ENCODE measurements at places on chromosomes 16 and 17. TPM values are rescaled to one million over a fixed set of nuclear protein-coding genes. Genes with fewer than 3 reads are reported as not detected.

GRCh38 chr16:27585200-27585599, 35.3 kb downstream of the KATNIP start:
- no peak for DNase-seq

GRCh38 chr17:3658784-3659449, 9.5 kb downstream of the TAX1BP3 start:
- no peak for DNase-seq

GRCh38 chr17:80396157-80397033, 18.6 kb upstream of the ENDOV start:
- DNase-seq: no peak

GRCh38 chr17:13749891-13750235, 148.1 kb upstream of the HS3ST3A1 start:
- DNase-seq: no peak

DNA sequence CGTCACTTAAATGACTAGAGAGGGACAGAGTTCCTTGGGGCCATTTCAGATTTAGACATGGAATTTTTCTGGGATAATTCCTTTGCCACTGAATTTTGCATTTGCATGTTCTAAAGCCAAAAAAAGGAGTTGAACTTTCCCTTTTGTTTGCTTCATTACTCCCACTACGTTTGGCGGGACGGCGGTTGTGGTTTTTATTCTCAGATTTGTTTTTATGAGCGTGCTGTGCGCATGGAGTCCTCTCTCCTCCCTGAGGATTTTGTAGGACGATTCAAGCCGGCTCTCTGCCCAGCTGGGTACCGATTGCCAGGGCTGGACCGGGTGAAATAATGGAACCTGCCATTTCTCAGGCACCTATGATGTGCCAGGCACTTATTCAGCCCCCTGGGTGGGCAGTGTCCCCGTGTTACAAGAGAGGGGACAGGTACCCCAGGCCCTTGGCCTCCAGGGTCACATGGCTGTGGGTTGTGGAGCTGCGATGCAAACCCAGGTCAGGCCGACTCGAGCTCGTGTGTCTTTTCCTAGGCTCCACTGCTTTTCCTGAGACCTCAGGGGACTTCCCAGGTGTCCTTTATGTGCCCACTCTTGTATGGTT, 18.8 kb downstream of the CMIP start:
- DNase-seq: no peak

GRCh38 chr16:86046667-86047270, 147.8 kb downstream of the IRF8 start:
- no peak for DNase-seq

DNA sequence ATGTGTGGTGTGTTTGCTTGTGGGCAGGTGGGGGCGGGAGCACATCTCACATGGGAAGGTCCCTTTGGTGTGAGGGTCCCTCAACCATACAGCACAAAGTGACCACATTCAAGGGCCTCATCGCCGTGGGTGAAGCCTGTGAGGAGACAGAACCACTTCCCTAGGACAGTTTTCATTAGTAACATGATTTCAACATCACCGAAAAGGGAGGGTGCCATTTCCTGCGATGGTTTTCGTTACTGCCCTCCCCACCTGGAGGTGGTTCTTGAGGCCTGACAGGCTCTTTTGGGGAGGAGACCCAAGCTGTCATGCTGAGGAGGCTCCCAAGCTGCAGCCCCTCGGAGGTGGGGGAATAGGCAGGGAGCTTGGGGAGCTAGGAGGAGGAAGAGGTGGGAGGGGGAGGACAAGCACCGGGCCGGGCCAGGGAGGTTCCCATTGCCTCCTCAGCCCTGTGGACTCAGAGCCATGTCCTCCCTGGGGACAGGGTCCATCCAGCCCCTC, 9.5 kb downstream of the CD300LB start:
- no peak for DNase-seq

DNA sequence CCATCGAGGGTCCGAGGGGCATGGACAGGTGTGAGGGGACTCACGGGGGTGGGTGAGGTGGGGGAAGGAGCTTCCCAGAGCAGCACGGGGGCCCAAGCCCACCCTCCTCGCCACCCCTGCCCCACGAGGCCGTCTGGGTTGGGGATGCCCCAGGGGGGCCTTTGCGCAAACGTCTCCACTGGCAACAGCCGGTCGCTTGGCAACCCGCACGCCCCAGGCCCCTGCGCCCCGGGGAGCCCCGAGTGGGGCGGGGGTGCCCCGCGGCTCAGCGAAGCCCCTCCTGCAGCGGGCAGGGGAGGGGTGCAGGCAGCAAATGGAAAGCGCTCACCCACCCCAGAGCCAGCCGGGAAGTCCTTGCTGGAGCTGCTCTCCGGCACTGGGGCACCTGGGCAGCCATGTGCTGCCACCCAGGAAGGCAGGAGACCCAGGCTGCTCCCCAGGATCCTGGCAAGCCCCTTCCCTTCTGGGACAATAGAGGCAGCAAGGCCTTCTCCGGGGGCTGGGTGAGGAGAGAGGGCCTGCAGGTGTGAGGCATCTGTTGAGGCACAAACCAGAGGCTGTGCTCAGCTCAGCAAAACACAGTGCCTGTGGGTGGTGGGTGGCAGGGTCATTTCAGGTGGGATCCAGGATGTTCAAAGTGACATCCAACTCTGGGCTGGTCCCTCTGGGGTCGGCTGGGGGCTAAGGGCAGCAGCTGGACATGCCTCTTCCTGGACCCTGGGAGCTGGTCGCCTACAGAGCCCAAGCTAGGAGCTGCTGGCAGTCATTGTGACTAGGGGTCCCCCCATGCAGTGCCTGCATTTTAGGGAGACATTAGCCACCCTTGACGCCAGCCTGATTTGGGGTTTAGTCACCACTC, 80.9 kb upstream of the CBX4 start:
- no peak for DNase-seq

GRCh38 chr17:67469208-67469980, 92.3 kb downstream of the PITPNC1 start:
- peak; percentile 36 for DNase-seq

DNA sequence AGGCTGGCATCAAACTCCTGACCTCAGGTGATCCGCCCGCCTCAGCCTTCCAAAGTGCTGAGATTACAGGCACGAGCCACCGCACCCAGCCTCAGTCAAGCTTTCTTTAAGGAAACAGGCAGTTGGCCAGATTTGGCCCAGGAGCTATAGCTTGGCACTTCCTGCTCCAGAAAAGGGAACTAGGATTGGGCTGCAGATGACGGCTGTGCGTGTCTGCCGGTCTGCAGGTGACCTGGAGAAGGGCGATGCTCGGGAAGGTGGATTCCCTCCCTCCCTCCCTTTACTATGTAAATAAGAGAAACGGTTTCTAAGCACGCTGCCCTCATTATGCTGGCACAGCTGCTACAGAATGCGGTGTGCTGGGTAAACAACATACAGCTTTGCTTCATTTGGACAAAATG, 215.9 kb downstream of the RPTOR start:
- no peak for DNase-seq

GRCh38 chr17:55238931-55239297, 25.8 kb upstream of the HLF start:
- DNase-seq: peak; percentile 44

GRCh38 chr17:82915010-82915756, 75.4 kb upstream of the ZNF750 start:
- DNase-seq: no peak

DNA sequence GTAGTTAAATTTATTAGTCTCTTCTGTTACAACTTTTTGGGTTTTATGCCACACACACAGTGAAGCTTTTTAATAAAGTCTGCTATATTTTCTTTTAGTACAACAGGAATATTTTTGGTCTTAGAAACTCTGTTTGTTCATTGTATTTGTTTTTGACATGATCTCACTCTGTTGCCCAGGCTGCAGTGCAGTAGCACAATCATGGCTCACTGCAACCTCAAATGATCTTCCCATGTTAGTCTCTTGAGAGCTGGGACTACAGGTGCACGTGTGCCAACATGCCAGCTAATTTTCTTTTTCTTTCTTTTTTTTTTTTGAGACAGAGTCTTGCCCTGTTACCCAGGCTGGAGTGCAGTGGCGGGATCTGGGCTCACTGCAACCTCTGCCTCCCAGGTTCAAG, 27.1 kb downstream of the PPM1D start:
- DNase-seq: peak; percentile 37

DNA sequence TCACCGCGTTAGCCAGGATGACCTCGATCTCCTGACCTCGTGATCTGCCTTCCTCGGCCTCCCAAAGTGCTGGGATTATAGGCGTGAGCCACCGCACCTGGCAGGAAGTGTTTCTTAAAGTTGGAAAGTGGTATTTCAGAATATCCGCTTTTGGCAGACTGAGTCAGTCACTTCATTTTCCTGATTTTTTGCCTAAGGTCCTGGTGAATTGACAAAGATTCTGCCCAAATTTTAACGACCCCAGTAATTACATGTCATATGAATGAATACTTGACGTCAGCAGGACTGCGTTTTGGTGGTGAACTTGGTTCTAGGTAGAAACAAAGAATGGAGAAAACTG, 4.5 kb upstream of the BRCA1 start:
- DNase-seq: no peak

NPTX1 gene
- not detected for total RNA-seq

NSMCE1 gene
- 53.2 TPM for total RNA-seq

CMTM2 gene
- not detected for total RNA-seq

OMG gene
- not detected for total RNA-seq

FLII gene
- 135 TPM for total RNA-seq

MPO gene
- total RNA-seq: not detected

FAAP100 gene
- 13.9 TPM for total RNA-seq

KRTAP1-1 gene
- not detected for total RNA-seq
